Umbilical cord (tissue), 2 donors: ENCODE measurements at places on chromosomes 7 and 10. TPM values are rescaled to one million over a fixed set of nuclear protein-coding genes. Genes with fewer than 3 reads are reported as not detected.

MEOX2 gene
- 6.5 TPM for total RNA-seq

C10orf62 gene
- total RNA-seq, result 0.96 TPM

GPNMB gene
- total RNA-seq, result 77.5 TPM

ARPC1B gene
- total RNA-seq, result 45.7 TPM

SFTPA1 gene
- 0.48 TPM for total RNA-seq

JAKMIP3 gene
- 0.72 TPM for total RNA-seq

ZNF273 gene
- total RNA-seq, result 15.4 TPM

EPHA1 gene
- 0.48 TPM for total RNA-seq

TBX20 gene
- 14.2 TPM for total RNA-seq

UNCX gene
- total RNA-seq, result not detected

TRIL gene
- 14.2 TPM for total RNA-seq

AKR1C2 gene
- 1.4 TPM for total RNA-seq

GRCh38 chr7:51366930-51367613, 50.5 kb upstream of the COBL start:
- DNase-seq, result peak; percentile 69

GRCh38 chr10:45249978-45250693, 65.3 kb downstream of the OR13A1 start:
- peak; percentile 63 for DNase-seq

- DNase-seq, result no peak
These were observed 67.9 kb downstream of the ADAM22 start for GRCh38 chr7:88001744-88002530.

GRCh38 chr7:105187302-105188169, 173.5 kb downstream of the KMT2E start:
- DNase-seq, result no peak

DNA sequence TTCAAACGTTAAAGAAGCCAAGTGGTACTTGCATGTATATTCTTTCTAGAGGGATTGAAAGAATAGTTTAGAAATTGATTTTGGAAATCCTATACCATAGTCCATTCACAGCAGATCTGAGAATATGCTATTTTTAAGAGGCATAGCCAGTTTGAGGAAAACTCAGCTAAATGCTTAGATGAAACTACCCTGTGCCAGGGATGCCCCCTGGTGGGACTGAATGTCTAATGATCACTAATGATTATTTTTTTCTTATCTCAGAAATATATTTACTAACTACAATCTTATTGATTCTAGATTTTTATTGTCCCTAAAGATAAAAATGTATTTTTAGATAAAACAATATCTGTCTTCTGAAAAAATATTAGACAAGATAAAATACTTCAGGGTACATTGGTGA, 844.9 kb upstream of the PHF14 start:
- no peak for DNase-seq

GRCh38 chr7:4830176-4830575, 31.7 kb downstream of the PAPOLB start:
- DNase-seq, result peak; percentile 83

DNA sequence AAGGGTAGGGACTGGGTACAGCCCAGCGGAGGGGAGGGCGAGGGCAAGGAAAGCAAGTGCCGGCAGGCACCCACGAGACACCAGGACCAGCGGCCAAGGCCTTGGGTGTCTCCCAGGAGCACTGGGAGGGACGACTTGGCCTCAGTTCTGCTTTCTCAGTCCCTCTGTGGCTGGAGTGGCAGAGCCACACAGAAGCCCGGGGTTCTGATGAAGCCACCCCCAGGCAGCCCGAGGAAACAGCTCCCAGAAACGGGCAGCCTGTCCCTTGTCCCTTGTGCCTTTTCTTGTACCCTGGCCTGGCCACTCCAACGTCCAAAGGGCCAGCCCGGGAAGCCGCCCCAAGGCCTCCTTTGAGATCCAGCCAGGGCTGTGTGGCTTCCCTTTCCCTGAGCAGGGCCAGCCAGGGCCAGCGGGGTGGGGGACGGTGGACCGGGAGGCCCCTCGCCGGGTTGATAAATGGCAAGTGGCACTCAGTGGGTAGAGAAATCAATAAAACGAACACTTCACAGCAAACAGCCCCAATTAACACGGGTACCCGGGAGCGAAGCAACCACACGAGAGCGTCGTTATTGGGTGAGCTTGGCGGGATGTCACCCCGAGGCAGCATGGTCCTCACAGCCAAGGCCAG, 69.8 kb upstream of the GNA12 start:
- no peak for DNase-seq

DNA sequence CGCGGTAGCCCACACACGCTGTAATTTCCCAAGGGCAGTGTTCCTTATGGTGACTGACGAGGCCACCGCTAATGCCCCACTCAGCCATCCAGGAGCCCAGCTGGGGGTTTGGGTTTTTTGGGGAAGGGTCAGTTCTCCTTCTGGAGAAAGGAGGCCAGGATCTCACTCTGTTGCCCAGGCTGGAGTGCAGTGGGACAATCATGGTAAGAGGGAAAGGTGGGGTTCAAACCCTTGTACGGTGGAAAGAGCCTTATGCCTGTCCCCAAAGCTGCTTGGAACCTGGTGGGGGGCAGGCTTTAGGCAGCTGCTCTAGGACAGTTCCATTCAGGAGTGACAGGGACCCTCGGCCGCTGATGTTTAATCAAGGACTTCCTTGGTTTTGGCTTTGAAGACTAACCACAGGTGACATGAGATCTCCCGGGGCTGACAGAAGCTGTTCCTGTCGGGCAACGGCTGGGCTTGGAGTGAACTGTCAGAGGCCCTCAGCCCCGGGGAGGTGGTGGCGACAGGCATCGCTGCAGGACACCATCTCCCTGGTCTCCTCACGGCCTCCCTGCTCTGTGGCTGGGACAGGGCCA, 84.5 kb downstream of the CARD11 start:
- DNase-seq, result no peak

- no peak for DNase-seq
These were observed 42.7 kb upstream of the PPIF start for GRCh38 chr10:79304479-79305087.

DNA sequence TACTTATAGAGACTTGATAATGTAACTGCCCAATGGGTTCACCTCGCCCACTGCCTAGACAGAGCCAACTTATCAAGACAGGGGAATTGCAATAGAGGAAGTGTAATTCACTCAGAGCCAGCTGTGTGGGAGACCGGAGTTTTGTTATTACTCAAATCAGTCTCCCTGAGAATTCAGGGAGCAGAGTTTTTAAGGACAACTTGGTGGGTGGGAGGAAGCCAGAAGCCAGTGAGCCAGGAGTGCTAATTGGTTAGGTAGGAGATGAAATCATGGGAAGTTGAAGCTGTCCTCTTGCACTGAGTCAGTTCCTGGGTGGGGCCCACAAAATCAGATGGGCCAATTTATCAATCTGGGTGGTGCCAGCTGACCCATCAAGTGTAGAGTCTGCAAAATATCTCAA, 20.1 kb upstream of the C7orf33 start:
- no peak for DNase-seq

GRCh38 chr10:22489467-22489866, 144.2 kb downstream of the SPAG6 start:
- DNase-seq, result no peak

DNA sequence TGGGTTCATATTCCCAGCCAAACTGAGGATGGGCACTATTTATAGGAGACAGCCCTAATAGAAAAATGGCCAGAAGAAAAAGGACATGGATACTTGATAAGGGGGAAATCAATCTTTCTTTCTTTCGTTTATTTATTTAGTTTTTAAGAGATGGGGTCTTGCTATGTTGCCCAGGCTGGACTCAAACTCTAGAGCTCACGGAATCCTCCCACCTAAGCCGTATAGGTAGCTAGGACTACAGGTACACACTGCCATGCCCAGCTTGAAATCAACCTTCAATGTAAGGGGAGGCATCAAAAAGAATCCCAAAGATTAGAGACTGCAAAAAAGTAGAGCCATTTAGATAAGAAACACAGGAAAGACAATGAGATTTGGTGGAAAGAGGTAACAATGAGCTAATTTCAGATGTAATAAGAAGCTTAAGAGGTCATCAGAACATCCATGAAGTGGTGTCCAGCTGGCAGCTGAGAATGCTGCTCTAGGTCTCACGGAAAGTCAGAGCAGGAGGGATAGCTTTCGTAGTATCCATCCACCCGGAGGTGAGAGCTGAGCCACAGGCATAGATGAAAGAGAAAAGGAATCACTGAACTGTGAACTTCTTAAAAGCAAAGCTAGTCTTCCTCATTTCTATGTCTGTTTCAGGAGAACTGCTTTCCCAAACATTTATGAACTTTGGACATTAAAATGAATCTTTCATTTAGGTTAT, 10.5 kb upstream of the ABLIM1 start:
- DNase-seq, result no peak

GRCh38 chr10:62527019-62527827, 153.1 kb downstream of the ZNF365 start:
- no peak for DNase-seq

DNA sequence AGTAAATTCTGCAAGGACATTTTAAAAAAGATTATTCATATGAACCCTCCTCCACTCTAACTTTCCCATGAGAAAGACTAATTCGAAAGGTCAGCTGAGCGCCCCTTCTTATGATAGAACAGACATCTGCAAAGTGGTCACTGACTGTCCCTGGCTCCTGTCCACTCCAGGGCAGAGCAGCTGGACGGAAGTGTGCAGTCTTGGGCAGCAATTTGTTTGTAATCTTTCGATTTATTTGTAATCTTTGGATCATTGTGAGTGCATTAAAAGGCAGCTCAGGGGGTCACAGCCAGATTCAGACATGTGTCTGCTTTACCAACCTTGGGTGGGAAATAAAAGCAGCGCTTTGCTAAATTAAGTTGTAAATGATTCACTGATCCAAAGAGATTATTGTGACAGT, 158.8 kb upstream of the ADARB2 start:
- no peak for DNase-seq

GRCh38 chr7:70849580-70850235, 282.2 kb upstream of the GALNT17 start:
- no peak for DNase-seq

- no peak for DNase-seq
These were observed 658.3 kb downstream of the SUGCT start for GRCh38 chr7:40793132-40793531.

- DNase-seq, result no peak
These were observed 2.7 kb upstream of the PWWP2B start for GRCh38 chr10:132394201-132394811.

DNA sequence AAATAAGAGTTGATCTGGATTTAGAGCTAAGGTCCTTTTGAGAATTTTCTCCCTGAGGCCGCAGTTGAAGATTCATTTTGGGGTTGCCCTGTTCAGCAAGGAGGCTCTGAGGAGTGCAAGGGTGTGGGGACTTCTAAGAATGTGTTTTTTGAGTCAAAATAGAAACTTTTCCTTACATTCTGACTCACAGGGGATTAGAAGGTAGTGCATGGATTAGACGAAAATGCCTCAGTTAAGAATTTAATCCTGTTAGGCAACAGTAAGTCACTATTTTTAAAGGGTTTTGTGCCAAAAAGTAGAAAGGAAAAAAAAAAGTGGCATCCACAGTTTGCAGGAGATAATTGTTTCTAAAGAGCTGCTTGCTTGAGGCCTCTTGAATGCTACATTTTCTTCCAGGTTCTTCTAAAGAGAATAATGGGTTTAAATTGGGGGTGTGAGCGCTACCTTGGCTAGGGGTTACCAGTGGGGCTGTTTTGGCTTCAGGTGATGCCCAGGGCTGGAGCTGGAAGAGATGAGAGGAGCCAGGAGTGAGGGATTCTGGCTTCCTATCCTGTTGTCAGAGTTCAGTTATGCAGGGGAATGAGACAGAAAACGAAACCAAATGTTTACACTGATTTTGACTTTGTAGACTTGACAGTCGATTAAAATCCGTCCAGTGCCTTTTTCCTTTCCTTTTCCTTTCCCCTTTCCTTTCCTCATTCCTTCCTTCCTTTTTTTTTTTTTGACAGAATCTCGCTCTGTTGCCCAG, 52.9 kb downstream of the BAMBI start:
- DNase-seq, result peak; percentile 88
